Right cardiac atrium (tissue), 5 donors: ENCODE measurements at places on chromosomes 5 and 9. TPM values are rescaled to one million over a fixed set of nuclear protein-coding genes. Genes with fewer than 3 reads are reported as not detected.

GRCh38 chr9:95422650-95423049, 94.1 kb downstream of the PTCH1 start:
- no peak for DNase-seq

GRCh38 chr5:1817261-1818043, 16.2 kb downstream of the NDUFS6 start:
- DNase-seq, result no peak

DNA sequence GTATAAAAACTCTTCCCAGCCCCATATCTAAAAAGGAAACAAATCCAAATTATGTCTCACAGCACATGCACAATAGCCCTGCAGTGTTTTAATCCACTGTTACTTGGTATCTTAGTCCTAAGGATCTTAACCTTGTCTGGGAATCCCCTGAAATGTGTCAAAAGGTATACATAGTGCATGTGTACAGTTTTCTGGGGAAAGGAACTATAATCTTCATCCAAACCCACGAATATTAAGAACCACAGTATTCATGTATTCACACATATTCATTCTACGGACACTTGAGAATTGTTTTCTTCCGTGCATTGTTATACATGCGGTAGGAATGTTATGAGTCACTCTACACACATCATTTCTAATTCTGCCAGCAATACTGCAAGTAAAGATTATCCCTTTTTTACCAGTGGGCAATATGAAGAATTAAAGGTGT, 47.8 kb upstream of the SNX2 start:
- no peak for DNase-seq

- DNase-seq, result no peak
These were observed 207.0 kb downstream of the EFNA5 start for GRCh38 chr5:107463731-107464130.

DNA sequence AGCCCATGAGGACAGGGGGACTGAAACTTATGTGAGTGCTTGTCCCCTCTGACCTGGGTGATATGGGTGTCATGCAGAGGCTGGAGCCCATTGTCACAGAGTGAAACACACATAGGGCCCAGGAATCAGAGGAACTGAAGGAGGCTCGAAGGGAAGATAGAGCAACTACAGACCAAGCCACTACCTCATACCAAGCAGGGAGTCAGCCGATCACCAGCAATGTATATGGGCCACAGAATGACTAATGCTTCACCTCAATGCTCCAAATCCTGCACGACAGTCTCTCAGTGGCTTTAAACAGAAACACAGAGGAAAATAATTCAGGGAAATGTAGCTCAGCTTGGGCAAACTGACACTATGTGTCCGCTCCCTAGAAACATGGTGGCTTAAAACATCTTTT, 8.9 kb upstream of the FBXW11 start:
- DNase-seq, result no peak

GRCh38 chr9:99001892-99002291, 58.2 kb downstream of the COL15A1 start:
- DNase-seq, result no peak

DNA sequence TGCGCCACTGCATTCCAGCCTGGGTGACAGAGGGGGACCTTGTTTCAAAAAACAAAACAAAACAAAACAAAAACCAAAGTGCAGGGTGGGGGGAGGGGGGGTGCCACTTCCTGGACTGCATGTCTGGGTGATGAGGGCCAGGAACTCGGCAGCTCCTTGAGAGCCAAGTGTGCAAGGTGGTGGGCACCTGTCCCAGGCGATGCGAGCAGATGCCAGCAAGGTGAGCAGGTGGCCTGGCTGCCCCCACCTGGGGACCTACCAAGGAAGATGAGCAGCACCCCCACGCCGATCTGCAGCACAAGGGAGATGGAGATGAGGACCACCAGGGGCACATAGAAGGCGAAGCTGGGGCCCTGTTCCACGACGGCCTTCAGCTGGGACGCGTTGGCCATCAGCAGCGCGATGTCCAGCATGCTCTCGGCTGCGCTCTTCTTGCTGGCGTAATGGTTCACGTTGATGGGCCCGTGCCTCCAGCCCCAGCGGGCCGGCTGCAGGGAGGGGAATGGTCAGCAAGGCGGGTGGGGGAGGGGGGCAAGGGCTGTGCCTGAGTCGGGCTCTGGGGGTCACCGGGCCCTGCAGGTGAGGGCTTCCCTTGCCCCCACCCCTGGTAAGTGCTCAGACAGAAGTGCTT, 7.8 kb downstream of the NINJ1 start:
- peak; percentile 43 for DNase-seq

Gene FLT4
- total RNA-seq, result 2.0 TPM
